ENCODE measurements at places on chromosomes 12 and 14.

GRCh38 chr12:41213107-41213506 lies 25.0 kb downstream of the PDZRN4 start:
- no peak for DNase-seq

GRCh38 chr12:6552140-6552551 lies 3.7 kb downstream of the IFFO1 start:
- DNase-seq: no peak

DNA sequence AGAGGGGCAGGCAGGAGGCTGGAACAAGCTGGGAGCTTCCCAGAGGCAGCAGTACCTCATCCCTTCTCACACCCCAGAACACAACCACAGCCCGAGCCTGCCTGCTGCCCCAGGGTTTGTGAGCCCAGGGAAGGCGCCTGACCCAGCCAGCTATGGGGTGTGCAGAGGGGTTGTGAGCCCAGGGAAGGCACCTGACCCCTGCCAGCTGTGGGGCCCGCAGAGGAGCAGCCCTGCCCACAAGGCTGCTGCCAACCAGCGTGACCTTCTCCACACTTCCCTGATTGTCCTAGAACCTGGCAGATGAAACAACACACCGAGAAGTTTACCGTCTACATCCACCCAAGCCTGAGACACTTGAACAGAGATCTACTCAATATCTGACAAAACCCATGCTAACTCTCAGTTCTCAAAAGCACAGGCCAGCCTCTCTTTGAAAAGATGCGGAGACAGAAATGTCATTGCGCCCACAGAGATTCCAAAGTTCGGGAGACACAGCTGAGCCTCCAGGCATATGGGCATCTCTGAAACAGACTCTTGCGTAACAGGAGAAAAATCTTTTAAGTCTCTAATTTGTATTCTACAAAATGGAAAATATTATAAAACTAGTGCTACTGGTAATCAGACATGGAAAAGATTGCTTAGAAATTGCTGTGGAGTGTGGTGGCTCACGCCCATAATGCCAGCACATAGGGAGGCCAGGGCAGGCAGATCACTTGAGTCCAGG lies 47.3 kb downstream of the SFSWAP start:
- no peak for DNase-seq

DNA sequence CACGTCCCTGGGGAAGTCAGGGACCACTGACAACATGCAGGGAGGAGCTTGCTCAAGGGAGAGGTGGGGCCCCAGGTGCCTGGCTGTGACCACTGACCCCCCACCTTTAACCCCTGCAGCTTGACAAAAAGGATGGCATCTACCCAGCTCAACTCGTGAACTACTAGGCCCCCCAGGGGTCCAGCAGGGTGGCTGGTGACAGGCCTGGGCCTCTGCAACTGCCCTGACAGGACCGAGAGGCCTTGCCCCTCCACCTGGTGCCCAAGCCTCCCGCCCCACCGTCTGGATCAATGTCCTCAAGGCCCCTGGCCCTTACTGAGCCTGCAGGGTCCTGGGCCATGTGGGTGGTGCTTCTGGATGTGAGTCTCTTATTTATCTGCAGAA lies 26.3 kb downstream of the HIP1R start:
- no peak for DNase-seq

- DNase-seq: no peak
These were observed 832 bp upstream of the SYT1 start for GRCh38 chr12:78863482-78864402.

GRCh38 chr14:100674428-100674827 lies 52.3 kb upstream of the DLK1 start:
- DNase-seq: no peak

DNA sequence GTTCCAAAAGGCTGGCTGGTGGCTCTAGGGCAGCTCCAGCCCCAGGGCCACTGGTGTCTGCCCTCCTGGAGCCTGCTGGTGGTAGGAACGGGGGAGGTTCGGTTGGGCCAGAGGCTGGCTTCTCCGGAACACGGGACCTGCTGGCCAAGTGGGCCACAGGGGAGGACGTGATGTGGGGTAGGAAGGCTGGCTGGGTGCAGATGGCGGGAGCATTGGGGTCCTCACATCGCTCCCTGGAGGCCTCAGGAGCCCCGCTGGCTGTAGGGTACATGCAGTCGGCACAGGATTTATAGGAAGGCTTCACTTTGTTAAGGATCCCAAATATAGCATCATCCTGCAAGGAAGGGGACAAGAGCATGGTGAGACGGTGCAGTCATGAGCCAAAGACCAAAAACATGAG lies 57.6 kb upstream of the CORO1C start:
- no peak for DNase-seq

DNA sequence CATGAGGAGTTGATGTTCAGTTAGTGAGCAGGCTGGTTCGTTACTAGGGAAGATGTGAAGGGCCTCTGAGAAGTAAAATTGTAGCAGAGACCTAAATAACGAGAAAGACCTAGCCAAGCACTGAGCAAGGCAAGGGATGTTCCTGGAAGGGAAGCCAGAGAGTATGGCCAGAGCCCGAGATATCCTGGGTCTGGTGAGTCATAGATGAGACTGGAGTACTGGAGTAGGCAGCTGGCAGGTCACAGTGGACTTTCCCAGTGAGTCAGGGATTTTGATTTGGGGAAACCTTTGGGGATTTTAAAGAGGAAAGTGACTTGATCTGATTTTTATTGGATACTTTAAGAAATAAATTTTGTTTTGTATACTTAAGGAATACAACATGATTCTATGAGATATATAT lies 369.0 kb downstream of the DIO2 start:
- no peak for DNase-seq

- DNase-seq: no peak
These were observed 190.4 kb downstream of the NTF3 start for GRCh38 chr12:5622280-5622679.

- no peak for DNase-seq
These were observed 1241.6 kb upstream of the USP15 start for GRCh38 chr12:61018571-61018970.

GRCh38 chr14:23481362-23481970 lies 12.0 kb downstream of the NGDN start:
- DNase-seq: no peak

DNA sequence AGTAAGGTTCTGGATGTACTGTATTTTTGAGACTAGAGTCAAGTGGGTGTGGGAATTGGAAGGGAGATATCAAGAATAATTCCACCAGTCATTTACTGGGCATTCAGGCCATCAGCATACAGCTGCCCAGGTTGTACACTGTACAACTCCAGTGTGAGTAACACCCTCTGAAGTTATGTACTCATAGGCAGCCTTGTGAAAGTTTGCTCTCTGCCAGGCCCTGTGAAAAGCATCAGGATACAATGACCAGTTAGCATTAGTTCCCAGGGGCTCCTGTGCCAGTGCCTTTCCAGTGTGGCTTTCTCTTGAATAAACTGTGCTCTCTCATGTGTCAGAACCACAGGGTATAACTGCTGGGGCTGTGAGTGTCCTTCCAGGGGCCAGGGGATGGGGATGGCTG lies 89.7 kb downstream of the LGMN start:
- no peak for DNase-seq

- DNase-seq: no peak
These were observed 10.7 kb upstream of the SLC6A13 start for GRCh38 chr12:273382-273781.

GRCh38 chr12:110530511-110530910 lies 28.4 kb downstream of the RAD9B start:
- no peak for DNase-seq

GRCh38 chr12:8844665-8845064 lies 22.2 kb downstream of the A2ML1 start:
- no peak for DNase-seq

DNA sequence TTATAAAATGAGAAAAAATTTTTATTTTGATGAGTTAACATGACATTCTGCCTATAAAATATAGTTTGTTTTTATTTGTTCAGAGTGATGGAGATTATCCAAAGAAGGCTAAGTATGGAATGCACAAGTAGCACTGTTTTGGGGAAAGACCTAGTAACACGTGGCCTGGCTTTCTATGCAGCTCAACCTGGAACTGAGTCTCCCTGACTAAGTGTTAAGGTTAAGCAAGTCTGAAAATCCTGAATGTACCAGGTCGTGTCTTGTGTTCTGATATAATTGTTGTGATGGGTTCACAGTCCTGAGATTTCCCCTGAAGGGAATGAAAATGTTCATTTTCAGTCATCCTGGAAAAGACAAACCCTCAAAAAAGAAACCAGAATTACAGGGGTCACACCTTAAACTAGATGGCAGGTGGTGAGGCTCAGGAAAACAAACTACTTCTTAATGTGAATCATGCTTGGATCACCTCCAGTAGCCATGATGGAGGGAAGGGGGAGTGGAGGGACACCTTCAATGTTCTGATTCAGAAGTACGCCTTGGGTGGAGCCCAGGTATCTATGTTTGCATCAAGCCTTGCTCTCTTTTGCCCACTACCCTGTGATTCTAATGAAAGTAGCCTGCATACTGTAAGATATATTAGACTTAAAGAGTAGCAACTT lies 236.8 kb downstream of the ALX1 start:
- no peak for DNase-seq

GRCh38 chr12:52581066-52581465 lies 7.4 kb upstream of the KRT74 start:
- no peak for DNase-seq
